ENCODE measurements at places on chromosomes 16 and 17.

GRCh38 chr16:21613781-21614180 lies 14.4 kb downstream of the METTL9 start:
- no peak for DNase-seq

DNA sequence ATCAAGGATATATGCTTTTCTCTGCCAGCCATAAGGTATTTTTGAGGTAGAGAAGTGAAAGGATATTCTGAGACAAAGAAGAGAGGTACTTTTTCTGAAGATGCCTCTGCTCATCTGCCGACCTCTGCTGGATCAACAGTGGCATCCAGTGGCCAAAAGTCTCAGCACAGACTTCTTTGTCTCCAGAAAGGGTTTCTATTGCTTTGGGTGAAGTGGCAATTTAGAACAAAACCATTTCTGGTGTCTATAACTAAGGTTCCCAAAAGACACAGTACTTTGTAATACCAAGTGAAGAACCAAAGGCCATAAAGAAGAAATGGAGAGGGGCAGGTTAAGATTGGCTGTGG lies 155.2 kb upstream of the C17orf78 start:
- DNase-seq: peak; percentile 61

DNA sequence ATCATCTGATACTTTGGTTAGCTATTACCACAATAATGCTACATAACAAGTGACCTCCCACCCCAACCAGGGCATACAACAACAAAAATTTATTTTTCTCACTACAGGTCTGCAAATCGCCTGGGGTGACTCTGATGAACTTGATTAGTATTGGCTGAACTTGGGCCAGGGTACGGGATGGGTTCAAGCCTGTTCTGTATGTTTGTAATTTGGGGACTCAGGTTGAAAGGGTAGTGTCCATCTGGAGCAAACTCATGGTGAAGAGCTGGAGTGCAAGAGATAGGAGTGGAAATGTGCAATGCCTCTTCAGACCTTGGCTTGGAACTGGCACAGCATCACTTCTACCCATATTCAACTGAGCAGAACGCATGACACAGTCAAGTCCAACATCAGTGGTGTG lies 16.3 kb upstream of the NKD1 start:
- peak; percentile 7 for DNase-seq

GRCh38 chr17:73940511-73940910 lies 263.0 kb upstream of the RPL38 start:
- no peak for DNase-seq

DNA sequence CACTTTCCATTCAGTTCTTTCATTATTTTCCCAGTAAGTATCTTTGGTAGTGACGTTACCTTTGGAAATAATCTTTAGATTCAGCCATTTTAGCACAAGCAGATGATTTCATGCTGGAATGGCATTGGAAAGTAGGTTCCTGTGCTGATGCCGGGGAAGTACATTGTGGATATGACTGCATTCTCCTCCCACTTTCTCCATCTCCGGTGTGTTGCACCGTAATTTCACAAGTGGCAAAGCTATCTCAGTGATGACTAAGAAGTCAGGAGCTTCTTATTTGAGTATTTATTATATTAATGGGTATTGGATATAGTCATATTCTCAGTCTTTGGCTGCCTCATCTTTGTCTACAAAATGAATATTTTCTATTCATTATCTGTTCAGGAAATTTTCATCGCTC lies 69.8 kb downstream of the MRTFB start:
- no peak for DNase-seq

DNA sequence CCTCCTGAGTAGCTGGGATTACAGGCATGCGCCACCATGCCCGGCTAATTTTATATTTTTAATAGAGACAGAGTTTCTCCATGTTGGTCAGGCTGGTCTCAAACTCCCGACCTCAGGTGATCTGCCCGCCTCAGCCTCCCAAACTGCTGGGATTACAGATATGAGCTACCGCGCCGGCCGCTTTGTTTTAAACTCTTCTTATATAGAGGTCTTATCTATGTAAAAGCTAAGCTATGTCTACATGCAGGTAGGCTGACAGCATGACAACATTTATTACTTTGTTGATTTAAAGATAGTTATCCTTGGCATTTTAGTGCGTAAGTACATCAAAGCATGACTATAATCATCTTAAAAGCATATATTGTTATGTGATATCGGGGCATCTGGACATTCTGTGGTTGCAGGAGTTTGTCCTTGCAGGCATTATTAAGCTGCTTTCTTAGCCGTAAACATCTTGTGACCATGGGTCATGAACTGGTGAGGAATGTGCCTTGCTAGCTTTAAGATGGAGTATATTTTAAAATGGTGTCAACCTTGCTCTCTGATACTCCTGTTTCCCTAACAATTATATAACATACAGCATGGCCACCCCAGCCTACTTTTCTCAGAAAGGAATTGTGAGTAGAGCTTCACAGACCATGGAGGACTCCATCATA lies 45.8 kb upstream of the TAOK1 start:
- DNase-seq: no peak

DNA sequence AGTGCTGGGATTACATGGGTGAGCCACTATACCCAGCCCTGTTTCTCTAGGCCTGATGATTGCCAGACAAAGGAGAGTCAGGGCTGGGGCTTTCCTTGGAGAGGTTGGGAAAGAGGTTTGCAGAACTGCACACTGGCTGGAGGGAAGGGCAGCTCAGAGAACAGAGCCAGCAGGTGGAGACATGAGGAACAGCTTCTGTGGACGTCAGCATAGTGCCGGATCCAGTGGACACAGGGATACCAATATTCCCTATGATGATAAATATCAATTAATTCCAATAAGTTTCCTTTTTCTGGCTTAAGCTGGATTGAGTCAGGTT lies 43.2 kb upstream of the SCNN1B start:
- DNase-seq: no peak

DNA sequence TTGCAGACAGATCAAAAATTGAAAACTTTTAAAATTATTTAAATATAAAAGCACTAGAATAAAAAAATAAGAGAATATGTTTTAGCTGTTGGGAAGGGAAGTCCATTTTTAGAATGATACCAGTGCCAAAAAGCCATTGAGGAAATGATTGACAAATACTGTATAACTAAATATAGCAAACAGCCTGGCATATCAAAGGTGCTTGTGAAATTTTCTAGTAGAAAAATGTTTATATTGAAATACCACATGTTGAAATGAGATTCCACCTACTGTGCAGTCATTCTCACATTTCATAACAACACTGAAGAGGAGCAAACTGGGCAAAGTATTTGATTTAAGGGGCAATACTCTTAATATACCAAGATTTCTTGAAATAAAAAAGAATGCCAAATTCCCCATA lies 183.5 kb downstream of the PHKB start:
- no peak for DNase-seq

GRCh38 chr16:71501547-71501946 lies 12.4 kb upstream of the ZNF19 start:
- no peak for DNase-seq

DNA sequence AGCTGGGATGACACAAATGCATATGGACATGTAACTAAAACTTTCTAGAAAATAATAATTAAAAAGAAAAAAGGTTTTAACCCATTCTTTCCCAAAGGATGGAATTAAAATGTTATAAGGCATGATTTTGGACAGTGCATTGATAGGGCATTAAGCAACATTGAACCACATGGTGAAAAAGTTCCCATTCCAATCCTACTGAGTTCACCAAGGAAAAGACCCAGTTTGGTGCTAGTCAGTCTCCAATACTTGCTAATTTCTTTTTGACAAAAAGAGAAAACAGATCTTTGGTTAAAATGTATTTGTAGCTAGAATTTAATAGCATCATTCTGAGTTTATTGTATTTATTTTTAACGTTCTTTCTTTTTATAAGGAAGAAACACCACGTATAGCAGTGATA lies 28.1 kb downstream of the EMP2 start:
- DNase-seq: no peak

GRCh38 chr17:73944366-73944765 lies 259.1 kb upstream of the RPL38 start:
- no peak for DNase-seq

DNA sequence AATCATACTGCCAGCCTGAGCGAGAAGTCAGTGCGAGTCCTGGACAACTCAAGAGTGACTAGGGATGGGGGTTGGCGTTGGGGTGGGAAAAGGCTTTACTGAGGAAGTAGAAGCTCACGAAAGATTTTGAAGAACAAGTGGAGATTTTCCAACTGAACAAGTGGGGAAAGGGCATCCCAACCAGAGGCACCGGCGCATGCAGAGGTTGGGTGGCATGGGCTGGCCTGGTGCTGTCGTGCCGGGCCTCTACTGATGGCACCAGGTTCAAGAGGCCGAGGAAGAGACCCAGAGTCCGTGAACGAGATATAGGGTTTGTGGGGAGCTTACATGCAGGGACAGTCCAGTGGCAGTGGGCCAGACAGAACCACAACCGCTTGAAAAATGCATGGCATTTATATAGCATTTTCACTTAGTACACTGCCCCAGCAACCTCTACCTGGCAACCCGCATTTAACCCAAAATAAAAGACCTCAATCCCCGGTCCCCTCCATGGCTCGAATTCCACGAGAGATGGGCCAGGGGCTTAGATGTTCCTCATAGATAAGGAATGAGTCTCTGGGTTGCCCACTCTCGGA lies 7.7 kb upstream of the ITGA3 start:
- no peak for DNase-seq

GRCh38 chr17:28985950-28986713 lies 19.7 kb downstream of the SEZ6 start:
- DNase-seq: no peak

DNA sequence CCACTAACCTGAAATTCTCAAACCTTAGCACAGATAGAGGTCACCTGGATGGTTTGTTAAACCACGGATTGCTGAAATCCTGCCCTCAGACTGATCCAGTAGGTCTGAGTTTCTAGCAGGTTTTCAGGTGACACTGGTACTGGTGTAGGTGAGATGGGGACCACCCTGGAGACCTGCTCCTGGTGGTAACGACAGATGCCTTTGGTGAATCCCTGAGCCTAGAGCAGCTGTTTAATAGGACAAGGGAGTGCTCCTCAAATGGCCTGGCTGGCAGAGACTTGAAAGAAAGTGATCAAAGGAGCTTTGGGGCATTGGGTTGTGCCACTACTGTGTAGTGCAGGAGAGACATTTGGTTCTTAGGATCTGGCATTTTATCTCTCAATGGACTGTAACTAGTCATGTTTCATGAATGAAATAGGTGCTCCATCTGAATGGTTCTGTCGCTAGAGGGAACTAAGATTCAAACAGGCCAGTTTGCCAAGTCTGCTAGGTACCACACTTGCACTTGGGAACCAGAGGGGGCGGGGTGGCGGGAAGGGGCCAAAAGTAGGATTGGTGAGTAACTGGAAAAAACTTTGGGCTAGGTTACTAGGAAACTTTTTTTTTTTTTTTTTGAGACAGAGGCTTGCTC lies 2.9 kb upstream of the IFI35 start:
- DNase-seq: no peak

DNA sequence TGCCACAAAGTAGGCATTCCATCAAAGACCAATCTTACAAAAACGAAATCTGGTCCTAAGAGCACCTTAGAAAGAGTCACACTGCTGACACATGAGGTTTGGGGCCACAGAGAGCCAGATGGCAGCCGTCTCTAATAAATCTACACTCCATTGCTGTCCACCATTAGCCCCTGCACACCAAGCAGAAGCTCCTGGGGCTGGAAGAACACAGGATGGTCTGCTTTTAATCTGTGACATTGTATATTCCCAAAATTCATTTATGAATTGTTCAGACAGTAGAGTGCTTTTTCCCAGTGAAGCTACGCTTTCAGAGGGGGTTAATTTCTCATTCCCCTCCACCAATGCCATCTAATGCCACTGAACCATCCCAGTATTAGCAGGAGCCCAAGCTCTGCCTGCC lies 1.6 kb downstream of the CYB561 start:
- no peak for DNase-seq

GRCh38 chr16:11200592-11200991 lies 55.4 kb downstream of the SOCS1 start:
- DNase-seq: no peak

GRCh38 chr16:1773703-1774447 lies 941 bp upstream of the MRPS34 start:
- DNase-seq: peak; percentile 79

- peak; percentile 1 for DNase-seq
Measured at GRCh38 chr16:85394456-85395206, 218.5 kb upstream of the GSE1 start.

- no peak for DNase-seq
Measured at GRCh38 chr17:29758255-29758654, 135.5 kb upstream of the CORO6 start.

DNA sequence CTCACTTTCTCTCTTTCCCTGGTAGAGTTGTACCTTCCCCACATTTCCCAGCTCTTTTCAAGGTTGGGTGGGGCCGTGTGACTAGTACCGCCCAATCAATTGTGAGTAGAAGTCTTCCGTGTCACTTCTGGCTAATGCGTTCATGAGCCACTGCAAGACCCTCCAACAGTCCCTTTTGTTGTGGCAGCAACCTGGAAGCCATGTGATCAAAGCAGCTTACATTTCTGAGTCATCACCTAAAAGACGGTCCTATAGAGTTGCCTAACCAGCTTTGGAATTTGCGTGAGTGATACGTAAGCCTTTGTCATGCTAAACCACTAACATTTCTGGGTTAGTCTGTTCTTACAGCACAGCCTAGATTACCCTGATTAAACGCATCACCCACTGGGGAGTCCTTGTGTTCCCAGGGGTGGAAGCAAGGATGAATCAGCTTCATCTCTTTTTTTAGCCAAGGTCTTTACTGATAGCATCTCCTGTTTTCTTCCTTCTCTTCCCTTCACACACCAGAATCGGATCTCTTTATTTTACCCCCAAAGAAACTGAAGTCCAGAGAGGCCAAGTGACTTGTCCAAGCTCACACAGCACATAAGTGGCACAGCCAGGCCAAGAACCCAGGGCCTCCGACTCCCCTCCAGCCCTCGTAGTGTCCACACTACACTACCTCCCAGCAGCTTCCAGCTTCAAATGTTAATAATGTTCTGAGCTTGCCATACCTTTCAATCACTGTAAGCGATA lies 366.3 kb upstream of the XYLT1 start:
- DNase-seq: no peak

DNA sequence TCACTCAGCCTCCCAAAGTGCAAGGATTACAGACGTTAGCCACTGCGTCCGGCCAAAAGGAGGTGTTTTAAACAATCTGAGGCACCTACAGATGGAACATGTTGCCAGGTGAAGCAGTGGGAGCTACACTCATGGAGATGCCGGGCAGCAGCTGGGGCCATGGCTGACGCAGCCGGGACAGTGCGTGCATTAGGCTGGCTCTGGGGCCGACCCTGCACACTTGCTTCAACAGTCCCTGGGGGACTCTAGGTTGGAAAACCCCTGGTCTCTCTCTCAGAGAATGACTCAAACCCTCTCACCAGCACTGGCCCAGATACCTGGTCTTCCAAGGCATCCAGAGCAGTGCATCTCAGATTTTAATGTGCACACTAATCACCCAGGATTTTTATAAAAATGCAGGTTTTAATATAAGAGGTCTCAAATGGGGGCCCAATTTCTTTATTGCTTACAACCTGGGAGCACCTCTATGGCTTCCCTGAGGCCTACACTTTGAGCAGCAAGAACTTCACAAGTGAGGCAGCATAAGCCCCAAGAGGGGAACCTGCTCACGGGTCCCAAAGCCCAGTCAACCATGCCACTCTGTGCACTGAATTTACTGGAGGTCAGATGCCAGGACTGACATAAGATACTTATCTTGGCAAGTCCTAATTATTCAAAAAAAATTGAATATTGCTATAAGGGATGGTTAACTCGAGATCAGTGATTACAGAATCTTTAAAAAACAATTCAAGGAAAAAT lies 70.8 kb upstream of the TRAP1 start:
- no peak for DNase-seq

GRCh38 chr17:72422204-72422504 lies 301.3 kb downstream of the SOX9 start:
- DNase-seq: no peak

- no peak for DNase-seq
Measured at GRCh38 chr16:4924593-4925292, 12.2 kb downstream of the PPL start.

Measured in adrenal gland (tissue), 19 donors.